AG08396 (cell line): ENCODE measurements at places on chromosomes 3 and 15.
A peak's percentile ranks its signal among the peaks of the same experiment; 100 is the strongest.

GRCh38 chr15:95684693-95685115, 645.8 kb upstream of the NR2F2 start:
- DNase-seq = peak; percentile 48

- DNase-seq = no peak
Observed at GRCh38 chr15:95266451-95267061, 1035.2 kb downstream of the MCTP2 start.

DNA sequence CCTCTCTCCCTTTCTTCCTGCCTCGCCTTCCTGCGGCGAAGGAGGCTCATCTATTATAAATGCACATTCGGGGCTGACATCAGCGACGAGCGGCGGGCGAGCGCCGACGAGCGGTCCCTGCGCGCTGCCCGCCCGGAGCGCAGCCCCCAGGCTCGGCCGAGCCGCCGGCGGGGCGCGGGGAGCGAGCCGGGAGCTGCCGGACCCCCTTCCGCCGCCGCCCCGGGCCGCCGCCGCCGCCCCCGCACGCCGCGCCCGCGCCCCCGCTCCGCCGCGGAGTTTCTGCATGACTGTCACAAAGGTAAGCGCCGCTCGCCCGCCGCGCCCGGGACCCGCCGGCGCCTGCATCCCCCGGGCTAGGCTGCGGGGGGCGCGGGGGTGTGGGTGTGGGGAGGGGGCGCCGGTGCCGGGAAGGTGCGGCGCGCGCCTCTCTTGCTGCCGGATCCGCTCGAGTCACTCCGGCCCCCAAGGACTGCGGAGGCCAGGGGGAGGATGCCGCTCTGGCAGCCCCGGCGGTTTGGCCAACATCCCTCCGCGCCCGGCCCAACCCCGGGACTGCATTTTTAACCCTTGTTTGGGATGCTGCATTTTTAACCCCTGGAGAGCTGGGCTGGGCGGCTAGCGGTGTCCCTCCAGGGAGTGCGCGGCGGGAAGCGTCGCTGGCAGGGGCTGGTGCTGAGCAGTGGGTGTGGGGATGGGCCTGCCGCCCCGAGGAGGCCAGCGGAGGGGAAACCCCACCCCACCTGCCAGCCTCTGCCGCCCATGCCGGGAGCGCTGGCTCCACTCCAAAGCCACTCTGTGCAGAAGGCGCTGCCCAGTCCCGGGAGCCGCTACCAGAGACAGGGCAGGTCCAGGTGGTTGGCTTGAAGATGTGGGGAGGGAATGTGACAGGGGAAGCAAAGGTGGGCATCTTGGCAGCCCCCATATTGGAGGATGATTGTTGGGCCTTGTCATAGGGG, at the start of gene CORO2B:
TSS of gene CORO2B (plus strand) at position 14 of the 956 bp plus-strand sequence. CDS start at position 284, 270 bp downstream.
- peak; percentile 76 for DNase-seq

GRCh38 chr3:125684199-125684598, 88.9 kb upstream of the OSBPL11 start:
- no peak for DNase-seq

DNA sequence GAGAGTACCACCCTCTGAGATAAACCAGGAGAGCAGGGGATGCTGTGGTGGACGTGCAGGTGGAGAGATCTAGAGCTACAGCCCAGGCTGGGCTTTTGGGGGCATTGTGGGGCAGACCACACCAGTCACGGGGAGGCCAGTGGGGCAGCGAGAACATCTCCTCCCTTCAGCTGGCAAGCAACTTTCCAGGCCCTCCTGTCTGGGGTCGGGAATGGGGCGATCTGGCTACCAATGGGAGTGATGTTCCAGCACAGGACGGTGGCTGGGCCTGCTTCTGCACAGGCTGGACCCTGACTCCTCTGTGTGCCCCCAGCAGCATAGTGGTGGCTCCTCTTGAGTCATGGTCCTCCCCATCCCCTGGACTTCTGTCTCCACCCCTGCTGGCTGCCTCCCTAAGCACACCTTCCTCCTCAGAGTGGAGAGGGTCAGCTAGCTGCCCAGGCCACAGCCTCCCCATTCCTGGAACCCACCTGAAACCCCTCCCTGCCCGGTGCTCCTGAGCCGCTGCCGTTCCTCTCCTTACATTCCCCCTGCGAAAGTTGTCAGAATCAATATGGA, 16.1 kb downstream of the IRAK2 start:
- DNase-seq = no peak

DNA sequence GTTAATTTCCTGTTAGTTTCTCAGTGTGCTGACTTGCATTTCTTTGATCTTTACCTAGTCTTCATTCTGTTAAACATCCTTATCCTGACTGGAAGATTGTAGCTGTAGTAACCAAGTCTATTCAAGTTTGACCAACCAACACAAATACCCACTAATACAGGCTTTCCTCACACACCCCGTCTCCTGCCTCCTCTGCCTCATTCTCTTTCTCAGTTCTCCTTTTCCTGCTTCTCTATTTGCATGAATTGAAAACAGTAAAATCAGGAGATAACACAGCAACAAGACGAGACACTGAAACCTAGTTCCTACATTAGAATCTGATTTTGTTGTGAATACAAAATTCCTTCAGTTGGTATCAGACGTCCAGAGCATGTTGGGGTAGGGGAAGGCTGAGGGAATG, 116.9 kb upstream of the ARPP21 start:
- no peak for DNase-seq

DNA sequence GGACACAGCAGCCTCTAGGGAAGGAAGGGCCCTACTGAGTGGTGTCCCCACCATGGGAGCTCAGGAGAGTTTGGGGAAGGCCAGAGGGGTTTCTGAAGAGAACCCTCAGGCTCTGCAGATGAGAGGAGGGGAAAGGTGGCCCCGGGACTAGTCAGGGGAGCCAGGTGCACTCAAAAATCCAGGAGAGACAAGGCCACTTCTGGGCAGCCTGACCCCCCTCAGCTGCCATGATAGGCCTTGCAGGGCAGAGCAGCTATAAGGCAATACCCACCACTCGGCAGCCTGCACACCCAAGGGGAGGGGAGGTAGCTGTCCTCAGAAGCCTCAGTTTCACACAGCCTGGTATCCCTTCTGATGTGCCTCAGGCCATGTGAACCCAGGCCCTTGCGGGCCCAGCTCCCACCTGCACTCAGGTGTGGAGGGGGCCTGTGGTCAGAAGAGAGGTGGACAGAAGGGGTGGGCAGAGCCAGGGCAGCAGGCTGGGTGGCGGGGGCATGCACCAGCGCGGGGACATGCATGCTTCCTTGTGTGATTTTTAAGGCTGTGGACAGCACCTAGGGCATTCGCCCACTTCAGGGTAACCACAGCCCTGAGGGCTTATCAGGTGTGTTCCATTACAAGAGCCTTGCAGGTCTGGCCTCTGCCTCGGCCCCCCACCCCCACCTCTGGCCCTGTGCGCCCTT, 34.6 kb downstream of the SRPRB start:
- no peak for DNase-seq

DNA sequence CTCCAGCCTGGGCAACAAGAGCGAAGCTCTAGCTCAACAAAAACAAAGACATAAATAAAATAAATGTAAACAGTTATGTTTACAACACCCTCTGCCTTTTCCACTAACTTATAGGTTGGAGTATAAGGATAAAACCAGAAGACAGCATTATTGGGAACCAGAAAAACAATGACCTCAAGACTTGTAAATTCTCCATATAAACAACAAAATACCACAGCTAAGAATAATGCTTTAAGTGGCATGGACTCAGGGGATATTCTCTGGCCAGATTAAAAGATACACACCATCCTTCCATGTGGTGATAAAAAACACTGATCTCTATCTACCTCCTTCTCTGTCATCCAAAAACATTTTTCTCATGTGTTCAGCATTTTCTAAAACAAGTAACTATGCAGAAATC, 500.6 kb downstream of the MAGI1 start:
- DNase-seq = no peak

DNA sequence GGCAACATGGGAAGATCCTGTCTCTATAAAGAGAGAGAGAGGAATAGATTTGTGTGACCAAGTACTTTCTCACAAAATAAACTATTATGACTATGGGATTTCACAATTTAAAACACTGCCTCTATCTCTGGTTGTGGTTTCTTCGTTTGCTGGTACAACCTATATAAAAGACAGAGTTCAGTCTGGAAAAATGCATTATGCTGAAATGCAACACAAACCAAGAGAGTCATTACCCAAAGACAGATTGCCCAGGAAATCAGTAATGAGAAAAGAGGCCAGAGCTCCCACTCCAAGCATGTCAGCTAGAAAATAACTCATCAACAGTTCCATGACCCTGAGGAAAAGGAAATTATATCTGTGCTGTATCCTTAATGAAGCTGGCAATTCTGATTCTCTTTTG, 23.2 kb downstream of the GPR176 start:
- peak; percentile 32 for DNase-seq

- DNase-seq = no peak
Observed at GRCh38 chr3:34111361-34111760, 312.9 kb downstream of the PDCD6IP start.

GRCh38 chr3:127959873-127960272, 44.8 kb downstream of the KBTBD12 start:
- DNase-seq = no peak

DNA sequence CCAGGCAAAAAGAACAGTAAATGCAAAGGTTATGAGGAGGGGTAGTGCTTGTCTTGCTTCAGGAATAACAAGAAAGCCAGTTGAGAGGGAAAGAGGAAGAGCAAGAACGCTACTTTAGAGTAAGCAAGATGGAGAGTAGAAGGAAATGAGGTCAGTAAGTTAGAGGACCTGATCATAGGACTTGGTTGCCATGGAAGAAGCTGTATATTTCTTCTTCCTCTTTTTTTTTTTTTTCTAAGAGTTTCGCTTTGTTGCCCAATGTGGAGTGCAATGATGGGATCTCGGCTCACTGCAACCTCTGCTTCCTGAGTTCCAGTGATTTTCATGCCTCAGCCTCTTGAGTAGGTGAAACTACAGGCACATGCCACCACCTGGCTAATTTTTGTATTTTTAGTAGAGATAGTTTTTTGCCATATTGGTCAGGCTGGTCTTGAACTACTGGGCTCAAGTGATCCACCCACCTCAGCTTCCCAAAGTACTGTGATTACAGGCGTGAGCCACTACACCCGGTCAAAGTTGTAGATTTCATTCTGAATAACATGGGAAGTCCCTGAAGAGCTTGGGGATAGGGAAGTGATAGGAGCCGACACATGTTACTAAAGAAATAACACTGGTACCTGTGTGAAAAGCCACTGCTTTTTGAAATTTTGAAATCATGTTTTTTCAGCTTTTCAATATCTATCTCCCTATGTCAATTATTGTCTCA, 527.9 kb upstream of the NAALADL2 start:
- DNase-seq = no peak

- no peak for DNase-seq
Observed at GRCh38 chr15:62833646-62834045, 208.9 kb upstream of the TPM1 start.

DNA sequence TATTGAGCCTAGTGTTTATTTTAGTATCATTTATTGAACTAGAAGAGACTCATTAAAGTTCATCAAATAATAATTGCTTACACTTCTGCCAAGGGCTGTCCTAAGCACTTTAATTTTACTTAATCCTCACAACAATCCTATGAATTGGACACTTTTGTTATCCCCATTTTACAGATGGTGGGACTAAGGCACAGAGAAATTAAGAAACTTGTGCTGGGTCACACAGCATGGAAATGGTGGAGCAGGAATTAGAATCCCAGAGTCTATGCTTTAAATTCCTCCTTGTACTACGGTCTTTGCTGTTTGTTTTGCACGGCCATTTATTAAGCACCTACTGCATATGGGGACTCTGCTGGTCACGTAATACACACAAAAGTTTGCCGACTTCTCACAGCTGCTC, 7.9 kb downstream of the ATP2B2 start:
- DNase-seq = no peak

DNA sequence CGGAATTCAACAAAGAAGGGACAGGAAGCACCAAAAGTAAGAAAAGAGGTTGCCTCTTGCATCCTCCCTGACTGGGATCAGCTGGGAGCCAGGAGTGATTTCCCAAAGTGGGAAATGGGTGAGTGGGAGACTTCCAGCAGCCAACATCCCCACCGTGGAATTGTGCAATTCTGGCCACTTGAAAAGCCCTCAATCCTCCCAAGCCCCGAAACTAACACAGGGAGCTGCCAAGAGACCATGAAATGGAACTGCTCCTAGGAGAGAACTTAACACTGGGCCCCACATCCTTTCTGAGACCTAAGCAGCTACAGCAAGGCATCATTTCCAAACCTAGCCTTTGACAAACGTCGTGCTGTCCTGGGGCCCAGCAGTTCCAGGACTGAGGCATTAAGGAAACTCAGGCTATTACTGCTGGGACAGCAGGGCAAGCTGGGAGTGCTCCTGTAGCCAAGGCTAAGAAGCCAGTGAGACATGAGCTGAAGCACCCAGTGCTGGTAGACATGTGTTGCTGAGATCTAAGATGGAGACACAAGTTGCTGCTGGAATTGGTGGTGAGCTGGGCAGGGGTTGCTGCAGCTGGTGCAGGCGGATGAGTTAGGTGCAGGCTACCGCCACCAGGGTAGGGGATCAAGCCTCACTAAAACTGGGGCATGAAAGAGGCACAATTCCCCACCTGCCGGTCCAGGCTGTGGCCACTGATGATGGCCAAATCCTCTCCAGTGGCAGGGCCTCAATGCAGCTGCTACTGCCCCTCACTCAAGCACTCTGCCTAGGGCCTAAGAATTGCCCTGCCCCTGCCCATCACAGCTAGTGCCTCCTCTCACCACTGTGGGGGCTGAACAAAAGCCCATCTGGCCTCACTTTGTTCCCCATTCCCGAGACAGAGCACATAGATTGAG, 43.9 kb downstream of the ALDH1A2 start:
- DNase-seq = no peak

- DNase-seq = no peak
Observed at GRCh38 chr15:101718896-101719295, 5.4 kb downstream of the TARS3 start.

DNA sequence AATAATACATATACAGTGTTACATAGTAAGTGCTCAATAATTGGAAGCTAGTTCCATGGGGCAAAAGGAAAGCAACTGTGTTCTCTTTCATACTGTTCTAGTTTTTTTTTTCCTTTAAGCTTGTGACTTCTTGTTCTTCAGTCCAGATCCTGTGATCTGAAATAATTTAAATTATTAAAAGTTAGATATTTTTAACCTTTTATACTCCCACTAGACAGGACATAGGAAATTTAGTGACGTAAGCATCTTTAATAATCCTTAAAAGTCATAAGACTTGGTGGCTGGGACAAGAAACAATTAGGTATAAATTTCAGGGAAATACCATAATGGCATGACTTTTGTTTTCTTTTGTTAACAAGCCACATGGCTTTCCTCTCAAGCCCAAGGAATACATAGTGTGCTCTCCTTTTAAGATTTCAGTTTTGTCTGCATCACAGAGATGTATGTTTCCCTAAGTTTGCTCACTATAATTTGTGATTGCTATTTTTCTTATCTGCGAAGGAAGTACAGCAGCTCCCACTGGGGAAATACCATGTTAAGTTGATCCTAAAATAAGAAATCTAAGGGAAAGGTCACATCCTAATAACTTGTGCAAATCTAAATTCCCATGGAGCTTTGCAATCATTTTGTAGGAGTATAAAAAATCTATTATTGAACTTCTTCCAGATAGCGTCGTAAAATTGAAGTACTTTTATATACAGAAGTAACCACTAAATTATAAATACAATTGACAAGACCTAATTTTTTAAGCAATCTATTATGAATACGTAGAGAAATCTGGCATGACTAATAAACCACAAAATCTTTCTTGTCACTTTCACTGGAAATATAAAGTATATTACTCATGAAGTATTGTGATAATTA, 30.1 kb downstream of the PPARG start:
- no peak for DNase-seq
